ENCODE measurements at places on chromosomes 6 and 20.

GRCh38 chr6:82741996-82742385 lies 323.6 kb downstream of the UBE3D start:
- H3K27ac ChIP-seq: no peak overlapping the region
- H3K4me1 ChIP-seq: no peaks in the 10 kb centered on the region
- H3K27me3 ChIP-seq: no peaks in the 10 kb centered on the region

DNA sequence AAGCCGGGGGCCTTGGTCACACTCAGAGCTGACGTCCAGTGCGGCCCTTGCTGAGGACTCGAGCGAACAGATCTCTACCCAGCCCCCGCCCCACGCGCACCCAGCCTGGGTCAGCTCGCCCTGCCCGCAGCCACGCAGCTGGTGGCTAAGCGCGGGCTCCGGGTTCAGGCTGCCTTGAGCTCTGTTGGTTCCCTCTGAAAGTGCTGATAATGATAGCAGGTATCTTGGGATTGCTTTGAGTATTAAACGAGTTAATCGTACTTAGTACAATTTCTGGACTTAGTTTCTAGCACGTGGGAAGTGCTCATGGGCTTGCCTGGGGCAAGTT lies 88.1 kb upstream of the TGM3 start:
- no peak overlapping the region for H3K27ac ChIP-seq
- H3K36me3 ChIP-seq: no peaks in the 10 kb centered on the region

- H3K36me3 ChIP-seq: no peaks in the 10 kb centered on the region
- H3K4me3 ChIP-seq: no peak overlapping the region
- H3K4me1 ChIP-seq: no peaks in the 10 kb centered on the region
- H3K27me3 ChIP-seq: peaks cover 20% of the 10 kb centered on the region
- DNase-seq: peak; percentile 82
Measured at GRCh38 chr20:38599410-38599882, 2.2 kb upstream of the ARHGAP40 start.

- no peaks in the 10 kb centered on the region for H3K36me3 ChIP-seq
- no peak for DNase-seq
- H3K4me3 ChIP-seq: no peak overlapping the region
- H3K27me3 ChIP-seq: no peaks in the 10 kb centered on the region
Measured at GRCh38 chr6:53238311-53238710, 89.7 kb upstream of the GCM1 start.

GRCh38 chr6:33761922-33762629 lies 15.4 kb upstream of the IP6K3 start:
- H3K36me3 ChIP-seq: no peaks in the 10 kb centered on the region

GRCh38 chr6:170230520-170231292 lies 60.2 kb downstream of the DLL1 start:
- no peak overlapping the region for H3K4me3 ChIP-seq
- no peak overlapping the region for H3K27ac ChIP-seq
- H3K36me3 ChIP-seq: no peaks in the 10 kb centered on the region
- H3K27me3 ChIP-seq: no peaks in the 10 kb centered on the region
- H3K4me1 ChIP-seq: no peaks in the 10 kb centered on the region

- no peak for DNase-seq
- peaks cover 29% of the 10 kb centered on the region for H3K36me3 ChIP-seq
- no peaks in the 10 kb centered on the region for H3K27me3 ChIP-seq
- no peak overlapping the region for H3K4me3 ChIP-seq
- H3K4me1 ChIP-seq: peaks cover 6% of the 10 kb centered on the region
Measured at GRCh38 chr6:16521528-16521927, 239.7 kb downstream of the ATXN1 start.

DNA sequence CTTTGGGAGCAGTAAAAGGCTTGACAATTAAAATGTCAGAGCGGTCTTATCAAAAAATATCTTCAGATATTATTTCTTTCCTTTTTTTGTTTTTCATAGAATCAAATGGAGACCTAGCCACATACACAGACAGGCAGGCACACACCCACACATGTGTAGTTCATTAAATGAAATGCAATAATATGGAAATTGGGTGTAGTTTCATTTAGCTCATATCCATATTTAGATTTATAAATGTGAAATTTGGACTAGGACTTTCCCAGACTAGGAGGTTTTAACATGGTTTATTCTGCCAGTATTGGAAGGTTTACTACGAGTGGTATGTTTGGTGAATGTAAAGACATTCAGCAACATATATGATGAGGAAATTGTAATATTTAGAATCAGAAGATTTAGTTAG lies 277.7 kb upstream of the NT5E start:
- H3K4me3 ChIP-seq: no peak overlapping the region
- no peak overlapping the region for H3K27ac ChIP-seq
- no peak for DNase-seq
- H3K4me1 ChIP-seq: no peaks in the 10 kb centered on the region
- H3K36me3 ChIP-seq: no peaks in the 10 kb centered on the region

GRCh38 chr20:57275813-57276212 lies 9.4 kb upstream of the BMP7 start:
- H3K27me3 ChIP-seq: no peaks in the 10 kb centered on the region
- no peak for DNase-seq
- no peak overlapping the region for H3K27ac ChIP-seq
- H3K4me1 ChIP-seq: no peaks in the 10 kb centered on the region
- no peaks in the 10 kb centered on the region for H3K36me3 ChIP-seq
- no peak overlapping the region for H3K4me3 ChIP-seq

DNA sequence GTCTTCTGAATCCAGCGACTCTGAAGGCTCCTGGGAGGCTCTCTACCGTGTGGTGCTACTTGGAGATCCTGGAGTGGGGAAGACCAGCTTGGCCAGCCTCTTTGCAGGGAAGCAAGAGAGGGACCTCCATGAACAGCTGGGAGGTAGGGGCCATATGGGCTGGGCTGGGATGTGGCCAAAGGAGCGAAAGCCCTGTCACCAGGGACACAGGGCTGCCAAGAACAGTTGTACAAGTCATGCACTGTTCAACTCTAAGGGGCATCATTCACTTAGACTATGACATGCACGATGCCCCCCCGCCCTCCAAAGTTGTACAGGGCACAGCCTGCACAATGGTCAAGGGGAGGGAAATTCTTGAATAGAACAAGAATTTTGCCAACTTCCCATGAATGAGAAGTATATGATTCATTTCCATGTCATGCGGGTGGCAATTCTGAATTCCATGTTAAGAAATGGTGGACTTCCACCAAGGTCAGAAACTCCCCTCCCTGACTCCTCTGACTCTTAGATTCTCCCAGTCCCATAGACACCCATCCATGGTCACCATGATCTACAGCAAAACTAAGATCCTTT lies 1.6 kb downstream of the REM1 start:
- peaks cover 14% of the 10 kb centered on the region for H3K4me1 ChIP-seq
- H3K4me3 ChIP-seq: no peak overlapping the region
- DNase-seq: no peak
- H3K27ac ChIP-seq: no peak overlapping the region
- peaks cover 45% of the 10 kb centered on the region for H3K27me3 ChIP-seq
- no peaks in the 10 kb centered on the region for H3K36me3 ChIP-seq

DNA sequence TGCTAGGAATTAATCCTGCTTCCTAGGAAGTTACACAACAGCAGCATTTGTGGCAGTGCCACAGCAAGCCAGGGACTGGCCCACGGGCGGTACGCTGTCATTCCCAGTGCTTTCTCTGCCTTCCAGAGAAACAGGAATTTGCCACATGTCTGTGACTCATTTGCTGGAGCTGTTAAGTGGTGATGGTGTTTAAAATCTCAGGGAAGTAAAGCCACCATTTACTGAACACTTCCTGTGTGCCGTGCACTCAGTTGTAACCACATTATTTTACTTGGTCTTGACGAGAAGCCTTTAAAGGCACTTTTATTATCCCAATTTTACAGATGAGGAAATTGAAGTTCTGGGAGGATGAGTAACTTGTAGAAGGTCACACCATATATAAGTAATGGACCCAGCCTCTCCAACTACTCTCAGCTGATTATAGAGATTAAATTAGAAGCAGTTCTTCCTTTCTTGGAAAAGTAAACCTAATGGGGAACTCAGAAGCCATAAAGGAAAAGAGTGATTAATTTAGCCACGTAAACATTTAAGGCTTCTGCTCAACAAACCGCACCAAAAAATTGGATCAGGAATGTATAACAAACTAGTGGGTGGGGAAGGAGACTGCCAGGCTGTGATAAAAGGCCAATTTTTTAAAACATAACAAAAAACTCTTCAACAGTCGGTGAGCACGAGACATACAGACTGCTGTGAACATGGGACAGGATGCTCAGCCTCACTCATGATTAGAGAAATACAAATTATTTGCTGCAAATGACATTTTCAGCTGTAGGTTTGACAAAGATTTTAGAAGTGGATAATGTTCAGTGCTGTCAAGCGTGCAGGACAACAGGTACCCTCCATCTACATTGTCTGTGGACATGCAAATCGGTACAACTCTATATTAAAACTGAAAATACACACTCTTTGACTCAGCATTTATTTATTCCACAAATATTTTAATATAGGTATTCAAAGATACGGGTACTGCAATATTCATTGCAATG lies 311.2 kb downstream of the NRN1 start:
- no peak for DNase-seq
- H3K27ac ChIP-seq: peak overlapping the region; percentile 66
- no peaks in the 10 kb centered on the region for H3K36me3 ChIP-seq
- H3K4me3 ChIP-seq: no peak overlapping the region
- H3K27me3 ChIP-seq: no peaks in the 10 kb centered on the region

- H3K4me1 ChIP-seq: peaks cover 4% of the 10 kb centered on the region
- H3K36me3 ChIP-seq: no peaks in the 10 kb centered on the region
- H3K4me3 ChIP-seq: no peak overlapping the region
- no peaks in the 10 kb centered on the region for H3K27me3 ChIP-seq
- no peak overlapping the region for H3K27ac ChIP-seq
Measured at GRCh38 chr6:149884215-149884614, 13.7 kb downstream of the RAET1E start.

DNA sequence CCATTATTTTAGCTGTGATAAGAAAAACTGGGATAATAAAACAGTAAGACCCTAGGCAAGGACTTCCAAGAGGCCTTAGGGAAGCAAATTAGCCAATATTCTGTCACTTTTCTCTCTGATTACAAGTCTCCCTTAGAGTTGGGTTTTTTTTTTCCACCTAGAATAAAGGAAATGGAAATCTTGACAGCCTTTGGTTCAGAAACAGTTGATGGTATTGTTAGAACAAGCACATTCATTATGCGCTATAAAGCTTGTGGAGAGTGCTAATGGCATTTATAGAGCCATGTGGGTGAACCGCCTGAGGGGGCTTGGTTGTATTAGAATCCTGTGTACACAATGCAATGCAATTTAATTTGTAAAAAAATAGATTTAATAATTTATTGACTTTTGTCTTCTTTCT lies 88.9 kb upstream of the OGFRL1 start:
- H3K4me1 ChIP-seq: no peaks in the 10 kb centered on the region
- no peak overlapping the region for H3K4me3 ChIP-seq
- DNase-seq: no peak

DNA sequence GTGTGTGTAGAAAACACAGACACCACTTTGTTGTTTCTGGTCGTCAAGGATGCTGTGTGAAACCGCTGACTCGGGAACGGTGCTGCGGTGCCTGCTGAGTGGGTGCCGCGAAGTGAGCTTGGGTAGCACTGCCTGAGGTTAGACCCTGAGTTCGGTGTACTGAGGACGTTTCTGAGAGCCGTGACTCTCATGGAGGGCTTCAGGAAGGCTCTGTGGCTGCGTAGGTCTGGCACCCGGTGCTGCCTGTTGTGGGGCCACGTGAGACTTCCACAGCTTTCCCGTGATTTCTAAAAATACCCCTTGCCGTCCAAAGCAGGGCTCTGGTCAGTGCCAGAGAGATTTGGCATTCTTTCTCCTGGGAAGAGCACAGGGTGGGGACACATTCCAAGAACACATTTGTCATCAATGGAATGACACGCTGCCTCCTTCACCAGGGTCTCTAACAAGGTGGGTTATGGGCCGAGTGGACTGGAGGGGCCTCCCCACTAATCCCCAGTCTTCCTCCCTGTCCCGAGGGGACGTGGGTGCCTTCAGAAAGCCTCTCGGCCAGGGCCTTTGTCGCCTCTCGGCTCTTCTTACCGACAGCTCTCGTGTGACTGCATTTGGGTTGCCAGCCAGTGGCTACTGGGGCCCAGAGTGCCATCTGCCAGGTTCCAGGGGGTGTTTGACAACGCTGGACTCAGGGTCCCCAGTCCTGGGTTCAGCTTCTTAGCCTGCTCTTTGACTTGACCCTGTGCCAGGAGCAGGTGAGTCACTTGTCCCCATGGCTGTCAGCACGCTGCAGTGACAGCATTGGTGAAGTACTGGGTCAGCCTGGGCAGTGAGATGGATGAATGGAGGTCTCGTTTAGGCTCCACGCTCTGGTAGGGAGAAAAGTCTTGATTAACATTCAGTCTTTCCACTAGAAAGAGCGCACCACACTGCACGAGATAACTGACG lies 62.2 kb downstream of the SYNJ2 start:
- no peaks in the 10 kb centered on the region for H3K27me3 ChIP-seq
- peaks cover 33% of the 10 kb centered on the region for H3K4me1 ChIP-seq
- H3K27ac ChIP-seq: no peak overlapping the region
- no peak overlapping the region for H3K4me3 ChIP-seq

DNA sequence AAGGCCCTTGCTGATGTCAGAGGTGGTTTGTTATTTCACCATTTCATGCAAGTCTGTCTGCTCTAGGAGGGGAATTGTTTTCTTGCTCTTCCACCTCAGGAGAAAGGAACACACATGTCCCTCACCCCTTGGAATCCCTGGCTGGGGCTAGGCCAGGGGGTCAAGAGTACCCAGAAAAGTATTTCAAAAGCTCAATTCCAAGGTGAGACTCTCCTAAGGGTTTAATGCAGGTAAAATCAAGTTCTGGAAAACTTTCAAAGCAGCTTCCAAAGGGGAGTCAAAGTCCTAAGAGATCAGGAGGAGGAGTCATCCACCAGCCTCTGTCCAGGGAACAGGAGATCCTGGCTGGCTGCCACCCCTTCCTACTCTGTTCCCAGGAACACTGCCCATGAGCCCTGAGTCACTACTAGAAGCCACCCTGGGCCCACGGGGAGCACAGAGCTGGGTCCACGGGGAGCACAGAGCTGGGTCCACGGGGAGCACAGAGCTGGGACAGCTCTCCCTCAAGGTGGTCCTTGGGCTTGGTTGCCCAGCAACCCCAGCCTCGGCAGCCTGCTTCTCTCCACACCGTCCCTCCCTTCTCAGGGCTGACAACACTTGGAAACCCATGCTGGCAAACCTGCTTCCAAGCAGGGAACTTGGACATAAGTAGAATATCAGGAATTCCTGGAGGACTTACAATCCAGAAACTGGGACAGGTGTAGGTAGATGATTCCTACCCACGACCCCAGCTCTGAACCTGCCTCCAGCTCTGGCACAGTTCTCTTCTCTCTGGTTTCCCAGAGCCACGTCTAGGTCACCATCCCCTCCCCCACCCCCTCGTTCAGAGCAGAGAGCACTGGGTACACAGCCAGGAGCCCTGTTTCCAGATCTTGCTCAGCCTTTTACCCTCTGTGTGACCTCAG lies 35.3 kb upstream of the CDKN1A start:
- H3K27ac ChIP-seq: no peak overlapping the region
- no peaks in the 10 kb centered on the region for H3K36me3 ChIP-seq
- H3K4me1 ChIP-seq: peaks cover 19% of the 10 kb centered on the region
- no peaks in the 10 kb centered on the region for H3K27me3 ChIP-seq

DNA sequence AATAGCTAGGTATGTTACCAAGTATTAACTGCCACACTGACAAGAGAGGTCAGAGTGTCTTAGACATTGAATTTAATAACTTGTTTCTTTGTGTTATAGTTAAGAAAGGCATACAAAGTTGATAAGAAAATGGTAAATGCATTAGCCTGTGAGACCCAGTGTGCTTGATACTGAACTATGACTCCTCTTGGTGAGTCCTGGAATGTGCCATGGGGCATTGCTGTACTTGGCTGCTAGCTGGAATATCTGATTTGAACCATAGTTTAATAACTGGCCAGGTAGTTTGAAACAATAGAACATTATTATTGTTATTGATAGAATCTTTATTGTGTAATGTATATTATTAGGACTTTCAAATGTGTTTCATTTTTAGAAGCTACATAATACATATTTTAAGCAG lies 70.0 kb downstream of the ZFAND3 start:
- H3K27me3 ChIP-seq: no peaks in the 10 kb centered on the region
- H3K27ac ChIP-seq: no peak overlapping the region
- H3K36me3 ChIP-seq: peaks cover 6% of the 10 kb centered on the region
- DNase-seq: no peak
- H3K4me1 ChIP-seq: no peaks in the 10 kb centered on the region
- no peak overlapping the region for H3K4me3 ChIP-seq

Data from left lung (tissue), 14 donors.